AG10803 (cell line): ENCODE measurements at places on chromosomes 6 and 20.

- no peak for DNase-seq
Observed at GRCh38 chr6:890995-891394, 198.1 kb upstream of the EXOC2 start.

- DNase-seq = peak; percentile 28
Observed at GRCh38 chr20:50750145-50750671, 18.8 kb downstream of the PARD6B start.

GRCh38 chr6:32432050-32432450 lies 7.6 kb upstream of the HLA-DRA start:
- DNase-seq = peak; percentile 22

DNA sequence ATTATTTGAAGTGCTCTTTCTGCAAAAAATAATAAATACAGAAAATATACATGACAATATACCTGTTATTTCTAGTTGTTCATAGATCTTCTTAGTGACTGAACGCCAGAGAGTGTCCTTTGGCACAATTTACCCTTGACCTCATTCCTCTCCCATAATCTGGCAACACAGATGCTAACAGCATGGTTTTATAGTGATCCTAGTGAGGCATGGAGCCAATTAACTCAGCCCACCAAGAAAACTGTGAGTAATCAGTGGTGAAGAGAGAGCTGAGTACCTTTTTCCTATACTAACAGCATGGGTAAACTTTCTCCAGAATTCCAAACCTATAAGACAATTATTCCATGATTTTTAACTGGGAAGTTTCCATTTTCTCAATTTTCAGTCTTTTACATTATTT lies 61.0 kb downstream of the VGLL2 start:
- DNase-seq = no peak

DNA sequence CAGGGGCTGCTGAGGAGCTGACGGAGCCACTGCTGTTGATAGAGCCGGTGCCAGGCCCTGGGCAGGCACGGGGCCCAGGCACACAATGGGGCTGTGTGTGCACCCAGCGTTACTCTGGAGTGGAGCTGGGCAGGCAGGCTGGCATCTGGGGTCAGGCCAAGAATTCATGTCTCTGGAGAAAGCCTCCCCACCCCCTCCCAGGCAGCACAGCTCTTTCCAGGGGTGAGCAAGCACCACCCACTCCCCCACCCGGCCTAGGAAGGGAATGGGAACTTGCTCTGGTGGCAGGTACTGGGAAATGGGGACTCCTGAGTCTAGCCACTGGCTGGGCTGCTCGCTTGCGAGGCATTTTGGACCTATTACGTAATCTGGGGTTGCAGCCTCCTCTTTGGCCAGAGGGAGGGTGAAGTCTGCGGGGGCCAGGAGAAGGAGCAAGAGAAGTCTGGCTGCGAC lies 22.7 kb downstream of the TFEB start:
- peak; percentile 44 for DNase-seq

DNA sequence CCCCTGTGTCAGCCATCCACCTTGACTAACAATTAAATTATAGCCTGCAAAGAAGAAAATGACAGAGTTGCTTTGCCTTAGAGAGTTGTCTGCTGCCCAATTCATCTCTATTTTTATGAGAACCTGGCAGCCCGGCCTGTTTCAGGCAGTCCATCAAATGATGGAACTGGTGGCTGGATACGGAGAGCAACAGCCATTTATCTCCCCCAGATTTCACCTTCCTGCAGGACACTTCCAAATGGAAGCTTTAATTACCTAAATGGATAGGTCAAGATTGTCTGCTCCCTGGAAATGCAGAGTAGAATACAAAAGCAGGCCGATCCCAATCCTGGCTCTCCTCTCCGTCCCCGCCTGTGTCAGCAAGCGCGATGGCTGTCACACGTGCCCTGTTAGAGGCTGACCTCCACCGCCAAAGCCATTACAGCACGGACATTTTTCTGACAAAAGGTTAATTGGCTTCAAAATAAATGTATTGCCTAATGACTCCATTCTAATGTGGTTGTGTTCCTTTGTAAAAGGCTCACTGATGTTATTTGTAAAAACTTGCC lies 86.7 kb downstream of the PACRG start:
- DNase-seq = no peak

- no peak for DNase-seq
Observed at GRCh38 chr6:89927791-89928550, 33.7 kb downstream of the GJA10 start.
